Cardiac muscle cell (in vitro differentiated cells and primary cell): ENCODE measurements at places on chromosomes 11 and 22. TPM values are rescaled to one million over a fixed set of nuclear protein-coding genes. Genes with fewer than 3 reads are reported as not detected.
A peak's percentile ranks its signal among the peaks of the same experiment; 100 is the strongest.

DNA sequence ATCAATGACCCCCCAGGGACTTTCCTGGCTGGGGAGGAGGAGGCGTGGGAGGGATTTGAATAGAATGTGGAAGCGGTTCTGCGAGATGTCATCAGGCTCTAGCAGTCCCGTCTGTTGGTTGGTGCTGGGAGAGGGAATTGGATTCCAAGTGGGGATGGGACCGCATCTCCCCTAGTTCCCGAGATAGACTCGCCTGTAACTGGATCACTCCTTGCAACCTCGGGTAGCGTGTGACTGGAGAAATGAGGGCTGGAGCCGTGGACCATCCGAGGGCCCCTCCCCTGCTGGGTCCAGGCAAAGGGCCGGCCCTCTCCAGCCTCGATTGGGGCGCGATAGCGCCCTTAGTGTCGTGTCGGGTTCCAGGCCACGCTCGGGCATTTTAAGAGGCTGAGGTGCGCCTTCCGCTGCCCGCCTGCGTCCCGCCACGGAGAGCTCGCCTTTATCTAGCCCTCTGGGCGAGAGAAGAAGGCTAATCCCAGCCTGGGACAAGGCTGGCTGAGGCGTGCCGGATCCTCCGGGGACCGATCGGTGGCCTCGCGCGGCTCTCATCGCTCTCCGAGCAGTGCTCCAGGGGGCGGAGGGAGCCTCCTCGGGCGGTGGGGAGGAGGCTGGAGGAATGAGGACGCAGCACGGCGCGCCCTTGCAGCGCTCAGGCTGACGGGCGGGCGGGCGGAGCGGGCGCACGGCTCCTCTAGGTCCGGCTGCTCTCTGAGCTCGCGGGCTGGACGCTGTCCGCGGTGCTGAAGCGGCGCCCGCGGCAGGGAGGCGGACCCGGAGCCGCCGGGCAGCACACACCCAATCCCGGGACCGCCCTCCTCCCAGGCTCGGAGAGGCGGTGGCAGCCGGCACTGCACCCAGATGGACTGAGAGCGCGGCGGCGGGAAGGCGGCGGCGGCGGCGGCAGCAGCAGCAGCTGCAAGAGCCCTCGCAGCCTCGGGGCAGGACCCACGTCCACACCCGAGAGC lies 107.8 kb downstream of the OSBP2 start:
- peak; percentile 95 for DNase-seq

DNA sequence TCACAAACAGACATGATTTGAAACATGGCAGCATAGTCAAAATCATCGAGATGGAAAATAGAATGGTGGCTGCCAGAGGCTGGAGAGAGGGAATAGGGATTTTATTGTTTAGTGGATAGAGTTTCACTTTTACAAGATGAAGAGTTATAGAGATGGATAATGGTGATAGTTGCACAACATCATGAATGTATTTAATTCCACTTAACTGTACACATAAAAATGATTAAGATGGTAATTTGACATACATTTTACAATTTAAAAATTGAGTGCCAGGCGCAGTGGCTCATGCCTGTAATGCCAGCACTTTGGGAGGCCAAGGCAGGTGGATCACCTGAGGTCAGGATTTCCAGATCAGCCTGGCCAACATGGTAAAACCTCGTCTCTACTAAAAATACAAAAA lies 21.2 kb downstream of the TTC28 start:
- DNase-seq: no peak

Gene HIKESHI
- 39.8 and 55.8 TPM in 2 replicates for total RNA-seq

DNA sequence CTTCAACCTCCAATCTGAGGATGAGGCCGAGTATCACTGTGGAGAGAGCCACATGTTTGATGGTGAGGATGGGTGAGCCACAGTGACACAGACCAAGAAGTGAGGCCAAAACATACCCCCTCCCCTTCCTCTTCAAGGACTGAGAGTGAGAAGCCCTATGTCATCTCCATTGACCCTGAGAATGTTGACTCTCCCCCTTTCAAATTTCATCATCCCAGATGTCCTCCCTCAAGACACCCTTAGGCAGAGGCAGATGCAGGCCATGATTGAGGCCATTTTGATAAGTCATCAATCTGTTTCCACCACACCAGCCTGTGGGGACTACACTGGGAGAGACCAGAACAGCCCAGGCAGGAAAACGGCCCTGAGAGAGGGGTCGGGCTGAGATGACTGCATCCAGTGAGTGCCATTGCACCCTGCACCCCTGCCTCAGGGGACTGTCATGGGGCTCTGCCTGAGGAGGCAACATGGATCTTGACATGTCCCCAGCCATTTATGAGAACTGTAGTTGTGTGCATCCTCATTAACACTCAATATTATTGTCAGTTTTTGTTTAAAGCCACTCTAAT lies 84.2 kb upstream of the IGLL5 start:
- DNase-seq: no peak

DNA sequence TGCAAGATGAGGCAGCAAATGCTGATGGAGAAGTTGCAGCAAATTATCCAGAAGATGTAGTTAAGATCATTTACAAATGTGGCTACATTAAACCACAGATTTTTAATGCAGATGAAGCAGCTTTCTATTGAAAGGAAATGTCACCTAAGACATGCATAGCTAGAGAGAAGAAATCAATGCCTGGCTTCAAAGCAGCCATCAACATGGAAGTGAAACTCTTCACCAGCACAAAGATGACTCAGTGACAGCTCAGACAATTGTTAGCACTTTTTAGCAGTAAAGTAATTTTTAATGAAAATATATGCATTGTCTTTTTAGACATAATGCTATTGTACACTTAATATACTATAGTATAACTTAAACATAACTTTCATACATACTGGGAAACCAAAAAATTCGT lies 71.4 kb downstream of the FANCF start:
- no peak for DNase-seq

DNA sequence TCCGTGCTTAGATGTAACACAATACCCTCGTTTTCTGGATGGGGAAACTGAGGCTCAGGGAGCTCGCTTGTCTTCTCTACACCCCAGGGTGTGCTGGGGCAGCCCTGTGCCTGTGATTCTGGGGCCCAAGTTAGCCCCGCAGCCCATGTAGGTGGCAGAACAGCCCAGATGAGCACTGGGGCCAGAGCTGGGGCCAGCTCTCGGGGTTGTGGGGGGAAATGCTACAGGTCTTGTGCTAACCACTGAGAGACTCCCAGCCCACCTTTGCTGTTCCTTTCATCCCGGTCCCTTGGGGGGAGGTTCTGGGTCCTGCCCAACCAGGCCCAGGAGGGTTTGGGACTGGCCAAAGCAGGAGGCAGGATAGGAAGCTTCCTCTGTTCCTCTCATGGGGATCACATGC lies 13.5 kb downstream of the MYEOV start:
- DNase-seq: no peak

- DNase-seq: no peak
Measured at GRCh38 chr22:40363059-40363458, 7.3 kb upstream of the SGSM3 start.

DNA sequence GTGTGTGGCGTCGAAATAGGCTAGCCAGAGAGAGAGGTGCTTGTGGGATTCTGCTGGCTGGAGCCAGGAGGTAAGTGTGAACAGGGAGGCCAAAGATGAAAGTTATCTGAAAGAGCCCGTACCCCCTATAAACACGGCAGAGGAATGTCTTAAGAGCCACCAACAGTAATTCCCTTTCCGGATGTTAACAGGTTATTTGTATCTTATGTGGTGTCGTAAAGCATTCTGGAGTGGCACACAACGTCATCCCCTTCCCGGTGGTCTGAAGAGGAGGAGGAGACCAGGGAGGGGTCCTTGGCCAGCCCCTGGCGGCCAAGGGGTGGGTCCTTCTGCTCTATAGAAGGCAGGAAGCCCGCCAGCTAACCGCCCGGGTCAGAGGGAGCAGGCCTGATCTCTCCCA lies 39.5 kb downstream of the MACROD1 start:
- DNase-seq: no peak

DNA sequence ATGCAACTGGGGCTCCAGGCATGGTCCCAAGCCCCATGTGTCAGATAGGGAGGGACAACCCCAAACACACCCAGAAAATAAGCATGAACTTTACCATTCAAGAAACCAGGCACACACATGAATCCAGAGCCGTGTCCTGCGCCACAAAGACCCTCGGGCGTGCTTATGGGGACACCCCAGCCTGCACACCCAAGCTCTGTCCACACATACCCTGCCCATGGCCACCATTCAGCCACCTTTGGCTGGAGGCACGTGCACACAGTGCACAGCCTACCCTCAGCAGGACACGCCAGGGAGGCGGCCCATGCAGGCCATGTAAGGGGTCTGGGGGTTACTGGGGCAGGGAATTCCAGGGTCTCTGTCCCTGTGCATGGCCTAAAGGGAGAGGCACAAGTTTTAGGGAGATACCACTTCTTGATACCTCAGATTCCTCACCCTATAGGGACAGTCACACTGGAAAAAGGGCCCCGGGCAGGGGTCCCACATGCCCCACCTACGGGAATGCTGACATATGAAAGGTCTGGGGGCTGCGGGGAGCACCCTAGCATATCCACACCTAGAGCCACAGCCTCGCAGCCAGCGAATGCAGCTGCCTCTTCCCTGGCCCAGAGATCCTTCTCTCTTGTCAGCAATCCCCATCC lies 20.6 kb downstream of the PACSIN2 start:
- DNase-seq: no peak

DNA sequence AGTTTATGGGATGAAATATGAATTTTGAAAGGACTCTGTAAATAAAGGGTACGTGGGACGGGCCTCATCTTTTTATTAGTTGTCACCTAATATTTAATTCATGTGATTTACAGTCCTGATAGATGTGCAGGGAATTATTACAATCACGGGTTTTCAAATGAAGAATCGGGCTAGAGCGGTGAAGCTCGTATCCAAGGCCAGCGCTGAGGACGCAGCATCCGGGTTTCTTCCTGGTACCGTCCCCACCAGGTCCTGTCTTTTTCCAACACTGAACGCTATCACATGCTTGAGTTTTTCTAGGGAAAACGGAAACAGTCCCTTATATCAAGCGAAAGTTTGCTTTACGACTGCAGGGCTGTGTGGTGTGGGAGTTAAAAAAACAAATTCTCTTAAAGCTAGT lies 787 bp downstream of the SMDT1 start:
- peak; percentile 58 for DNase-seq

- DNase-seq: peak; percentile 86
Measured at GRCh38 chr11:128172046-128172878, 415.1 kb downstream of the ETS1 start.

Gene APOL1
- 0.11 TPM in 1 of 2 replicates, not detected in the other for total RNA-seq

- DNase-seq: peak; percentile 20
Measured at GRCh38 chr11:62555464-62556107, 9.0 kb upstream of the AHNAK start.

- DNase-seq: no peak
Measured at GRCh38 chr22:36117053-36117554, 43.5 kb downstream of the APOL3 start.

DNA sequence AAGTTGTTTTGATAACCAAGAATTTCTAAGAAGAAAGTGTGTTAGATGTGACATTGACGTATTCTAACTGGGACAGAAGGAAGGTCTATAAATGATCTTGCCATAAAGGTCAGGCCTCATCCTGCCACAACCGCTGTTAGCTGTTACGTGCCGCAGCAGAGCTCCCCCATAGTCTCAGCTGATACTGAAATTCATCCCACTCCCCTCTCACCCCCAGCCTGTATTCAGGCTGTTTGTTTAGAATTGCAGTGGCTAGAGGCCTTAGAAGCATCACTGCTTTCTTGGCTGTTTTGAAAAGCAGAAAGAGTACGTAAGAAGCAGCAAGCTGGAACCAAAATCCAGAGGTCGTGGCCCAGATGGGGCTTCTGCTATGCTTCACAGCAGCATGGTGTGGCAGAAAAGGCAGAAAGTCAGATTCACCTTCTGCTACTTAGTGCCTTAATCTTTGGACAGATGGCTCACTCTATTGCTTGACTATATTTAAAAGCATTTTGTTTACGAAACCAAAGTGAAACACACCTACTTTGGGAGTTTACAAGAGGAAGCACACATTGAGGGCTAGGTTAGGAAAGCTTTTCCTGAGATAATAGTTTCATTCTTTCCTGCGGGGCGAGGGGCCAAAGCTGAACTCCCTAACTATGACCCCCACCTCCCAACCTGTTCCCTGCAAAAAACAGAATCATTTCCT lies 950 bp upstream of the LAYN start:
- DNase-seq: no peak

DNA sequence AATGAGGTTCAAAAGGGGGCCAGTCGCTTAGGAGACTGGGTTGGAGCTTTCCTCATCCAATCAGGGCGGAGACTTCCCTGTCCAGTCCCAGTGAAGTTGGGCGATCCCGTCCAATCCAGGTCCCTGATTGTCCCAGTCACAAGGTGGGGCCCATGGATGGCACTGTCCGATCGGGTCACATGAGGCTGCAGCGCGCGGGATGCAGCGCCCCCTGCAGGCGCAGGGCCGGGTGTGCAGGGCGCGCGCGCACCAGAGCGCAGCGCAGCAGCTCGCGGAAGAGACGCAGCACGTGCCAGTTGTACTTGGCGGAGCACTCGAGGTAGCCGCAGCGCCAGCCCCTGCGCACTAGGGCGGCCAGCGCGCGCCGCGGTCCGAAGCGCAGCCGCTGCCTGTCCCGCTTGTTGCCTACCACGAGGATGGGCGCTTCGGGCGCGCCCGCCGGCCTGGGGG lies 2.3 kb downstream of the RASL10A start:
- peak; percentile 65 for DNase-seq

DNA sequence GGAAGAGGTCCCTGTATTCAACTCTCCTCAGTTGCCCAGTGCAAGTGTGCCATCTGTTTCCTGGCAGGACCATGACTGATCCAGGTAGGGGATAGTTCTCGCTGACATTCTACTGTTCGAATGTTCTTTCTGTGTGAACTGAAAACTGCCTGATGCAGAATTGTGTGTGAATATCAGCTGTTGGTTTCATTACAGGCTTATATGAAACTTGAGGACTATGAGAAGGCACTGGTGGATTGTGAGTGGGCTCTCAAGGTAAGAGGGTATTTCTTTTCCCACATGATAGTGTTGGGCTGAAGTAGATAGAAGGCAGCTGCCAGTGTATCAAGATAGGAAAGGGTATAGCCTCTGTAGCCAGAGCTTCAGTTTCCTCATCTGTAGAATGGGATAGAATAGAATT lies 15.3 kb downstream of the TTC12 start:
- no peak for DNase-seq

DNA sequence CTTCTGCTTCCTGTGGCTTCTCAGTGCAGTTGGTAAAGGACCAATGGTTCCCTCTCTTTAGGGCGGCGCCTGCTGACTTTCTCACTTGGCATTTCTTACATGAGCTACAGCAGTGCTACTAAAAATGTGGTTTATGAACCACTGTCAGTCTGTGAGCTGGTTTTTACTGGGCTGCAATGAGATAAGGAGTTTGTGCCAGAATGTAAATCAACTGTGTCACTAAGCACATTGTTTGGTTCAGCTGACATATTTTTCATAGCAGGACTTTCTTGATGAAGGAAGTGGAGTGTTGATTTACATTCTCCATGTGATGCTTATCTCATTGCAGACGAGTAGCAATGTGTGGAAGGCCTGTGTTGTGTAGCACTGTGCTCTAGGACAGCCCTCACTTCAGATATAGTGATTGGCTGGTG lies 463.3 kb downstream of the SOX6 start:
- peak; percentile 60 for DNase-seq

Gene GGTLC3
- total RNA-seq: 1.2 TPM in 2 replicates
